Panc1 (cell line): ENCODE measurements at places on chromosomes 2 and 18.

DNA sequence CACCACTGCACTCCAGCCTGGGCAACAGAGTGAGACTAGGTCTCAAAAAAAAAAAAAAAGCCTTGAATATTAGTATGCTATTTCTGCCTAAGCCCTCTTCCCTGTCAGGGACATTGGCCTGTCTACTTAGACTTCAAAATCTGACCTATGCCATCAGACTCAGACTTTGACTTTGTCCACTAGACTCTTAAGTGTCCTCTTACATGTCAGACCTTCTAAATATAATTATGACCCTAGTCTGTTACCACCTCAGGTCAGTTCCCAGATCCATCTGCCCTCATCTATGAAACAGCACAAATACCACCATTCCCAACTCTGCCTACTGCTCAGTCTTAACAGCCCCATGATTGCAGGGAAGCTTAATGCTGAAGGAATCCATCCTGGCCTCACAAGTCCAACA, 244.6 kb downstream of the ZEB2 start:
- no peak for DNase-seq

DNA sequence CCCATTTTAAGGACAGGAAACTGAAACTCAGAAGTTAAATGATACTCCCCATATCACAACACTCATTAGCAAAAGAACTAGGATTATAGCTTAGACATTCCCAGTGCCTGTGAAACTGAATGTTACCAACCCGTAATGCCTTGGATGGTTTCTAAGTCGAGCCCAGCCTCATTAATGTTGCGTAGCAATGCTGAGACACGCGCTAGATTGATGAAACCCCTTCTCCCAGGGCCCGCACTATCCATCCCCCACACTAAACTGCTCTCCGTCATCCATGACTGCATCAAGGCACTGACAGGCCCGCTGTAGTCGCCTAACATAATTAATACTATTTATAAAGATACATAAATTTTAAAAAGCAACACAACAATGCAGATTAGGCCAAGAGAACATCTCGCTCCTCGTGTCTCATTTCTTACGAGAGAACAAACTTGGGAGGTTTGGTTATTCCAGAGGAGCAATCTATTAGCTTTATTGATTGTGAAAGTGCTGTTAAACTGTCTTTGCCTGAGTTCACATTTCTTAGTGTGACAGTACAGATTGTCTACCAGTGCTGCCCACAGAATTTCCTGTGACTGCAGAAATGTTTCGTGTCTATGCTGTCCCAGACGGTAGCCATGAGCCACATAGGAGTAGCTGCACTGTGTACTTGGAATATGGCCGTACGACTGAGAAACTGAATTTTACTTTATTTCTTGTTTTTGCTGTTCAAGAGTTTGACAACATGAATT, 312.2 kb upstream of the RAB12 start:
- DNase-seq: no peak

GRCh38 chr2:208708486-208708885, 301.9 kb downstream of the PTH2R start:
- no peak for DNase-seq

DNA sequence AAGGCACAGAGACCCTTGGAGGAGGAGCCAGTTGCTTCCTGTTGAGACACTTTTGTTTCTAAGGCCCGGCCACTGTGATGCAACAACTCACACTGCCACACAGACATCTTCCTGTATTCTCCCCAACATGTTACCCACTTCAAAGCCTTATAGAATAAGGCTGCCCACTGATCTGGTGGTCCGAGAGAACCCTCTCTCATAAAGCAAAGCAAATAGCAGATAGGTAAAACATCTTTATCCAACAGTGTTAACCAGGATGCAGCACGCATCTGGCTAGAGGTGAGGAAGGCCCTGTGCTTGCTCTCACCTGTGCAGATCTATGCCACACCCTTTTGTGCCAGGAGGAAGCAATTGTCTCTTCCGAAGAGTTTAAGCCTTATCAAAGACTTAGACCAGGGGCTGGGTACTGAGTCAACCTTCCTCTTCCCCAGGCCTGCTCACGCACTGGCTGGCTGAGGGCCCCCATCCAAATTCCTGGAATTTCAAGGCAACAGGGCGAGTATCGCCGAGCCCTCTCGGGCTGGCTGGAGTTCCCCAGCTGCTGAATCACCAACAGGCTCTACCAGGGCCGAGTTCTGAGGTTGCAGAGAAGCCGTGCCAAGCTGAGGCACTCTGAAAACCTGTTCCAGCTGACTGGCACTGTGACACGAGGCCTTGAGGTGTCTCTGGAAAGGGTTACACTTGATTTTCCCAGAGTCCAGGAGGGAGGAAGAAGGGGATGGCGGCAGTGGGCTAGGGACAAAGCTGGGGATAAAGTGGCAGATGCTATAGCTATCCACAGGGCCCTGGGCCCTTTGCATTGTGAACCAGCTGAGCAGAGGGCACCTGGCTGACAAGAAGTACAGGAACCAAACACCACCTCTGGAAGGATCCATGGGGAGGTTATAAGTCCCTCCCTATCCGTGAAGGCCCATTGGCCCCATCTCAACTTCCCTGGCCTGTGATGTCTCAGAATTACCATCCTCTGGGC, 29.3 kb downstream of the TGFA start:
- DNase-seq: no peak

GRCh38 chr2:70482401-70482800, 71.2 kb downstream of the TGFA start:
- DNase-seq: no peak
